NAMALWA (cell line): ENCODE measurements at places on chromosomes 16 and 17.

DNA sequence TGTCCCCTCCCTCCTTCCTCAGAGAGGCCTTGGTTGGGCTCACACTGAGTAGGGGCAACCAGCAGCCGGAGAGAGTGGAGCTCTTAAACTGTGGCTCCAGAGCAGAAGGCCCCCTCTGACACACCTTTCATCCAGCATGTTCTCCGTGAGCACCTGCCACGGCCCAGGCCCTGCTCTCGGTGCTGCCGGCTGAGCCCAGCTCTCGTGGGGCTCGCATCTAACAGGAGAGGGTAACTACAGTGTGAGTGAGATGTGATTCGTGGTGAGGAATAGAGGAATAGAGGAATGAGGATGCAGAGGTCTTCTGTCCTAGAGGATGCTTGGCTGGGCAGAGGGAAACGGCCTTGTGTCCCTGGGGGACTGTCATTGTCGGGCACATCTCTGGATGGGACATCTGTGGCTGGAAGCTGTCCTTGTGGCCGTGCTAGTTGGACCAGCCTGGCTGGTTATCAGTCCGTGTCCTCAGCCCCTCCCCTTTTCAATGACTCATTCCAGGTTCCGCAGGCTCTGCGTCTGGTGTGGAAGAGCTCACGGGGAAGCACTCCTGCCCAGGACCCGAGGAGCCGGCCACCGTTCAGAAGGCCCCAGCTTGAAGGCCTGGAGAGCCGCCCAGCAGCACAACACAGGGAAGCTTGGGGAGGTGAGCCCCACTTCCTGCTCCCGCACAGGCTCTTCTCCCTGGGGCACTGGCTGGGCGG lies 11.9 kb upstream of the DNASE1 start:
- no peak for DNase-seq

GRCh38 chr17:75826561-75827307 lies 17.5 kb downstream of the UNC13D start:
- DNase-seq: peak; percentile 32

DNA sequence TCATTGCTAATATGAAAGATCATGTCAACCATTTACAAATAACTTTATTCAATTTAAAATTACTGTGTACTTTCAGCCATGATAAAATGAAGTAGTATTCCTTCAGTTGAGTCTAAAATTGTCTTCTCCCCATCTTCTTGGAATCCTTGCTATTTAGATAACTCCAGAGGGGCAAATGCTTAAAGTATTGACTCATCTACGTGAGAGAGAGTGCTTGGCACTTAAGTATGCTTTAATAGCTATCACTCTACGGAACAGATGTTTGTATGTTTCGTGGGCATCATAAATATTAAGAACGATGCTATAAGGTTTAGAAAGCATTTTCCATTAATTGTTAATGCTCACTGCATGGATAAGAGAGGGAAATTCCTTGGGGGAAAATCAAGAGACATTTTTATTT lies 69.3 kb upstream of the MED13 start:
- DNase-seq: no peak

- DNase-seq: no peak
Measured at GRCh38 chr16:84021488-84021887, 21.1 kb downstream of the SLC38A8 start.

DNA sequence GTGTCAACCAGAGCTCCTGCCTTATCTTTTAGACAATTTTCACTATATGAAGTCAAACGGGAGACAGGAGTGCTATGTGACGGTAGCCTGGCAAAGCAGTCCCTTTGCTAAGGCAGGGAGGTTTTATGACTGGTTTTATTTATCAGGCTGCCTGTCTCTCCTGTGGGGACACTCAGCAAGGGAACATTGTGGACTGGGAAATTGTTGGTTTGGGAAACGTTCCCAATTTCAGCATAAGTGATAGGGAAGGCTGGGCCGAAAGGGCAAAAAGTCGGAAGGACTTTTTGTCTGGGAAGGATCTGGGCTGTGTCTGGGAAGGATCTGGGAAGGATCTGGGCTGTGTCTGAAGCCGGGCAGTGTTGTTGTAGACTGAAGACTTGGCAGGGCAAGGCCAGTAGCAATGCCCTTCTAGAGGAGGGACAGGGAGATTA lies 211.2 kb downstream of the PARN start:
- no peak for DNase-seq

GRCh38 chr17:13775450-13775849 lies 173.7 kb upstream of the HS3ST3A1 start:
- no peak for DNase-seq

DNA sequence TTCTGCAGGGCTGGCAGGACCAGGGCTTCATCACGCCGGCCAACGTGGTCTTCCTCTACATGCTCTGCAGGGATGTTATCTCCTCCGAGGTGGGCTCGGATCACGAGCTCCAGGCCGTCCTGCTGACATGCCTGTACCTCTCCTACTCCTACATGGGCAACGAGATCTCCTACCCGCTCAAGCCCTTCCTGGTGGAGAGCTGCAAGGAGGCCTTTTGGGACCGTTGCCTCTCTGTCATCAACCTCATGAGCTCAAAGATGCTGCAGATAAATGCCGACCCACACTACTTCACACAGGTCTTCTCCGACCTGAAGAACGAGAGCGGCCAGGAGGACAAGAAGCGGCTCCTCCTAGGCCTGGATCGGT lies 1.4 kb downstream of the CDK5R1 start:
- no peak for DNase-seq
